ENCODE measurements at places on chromosomes 4 and X.

DNA sequence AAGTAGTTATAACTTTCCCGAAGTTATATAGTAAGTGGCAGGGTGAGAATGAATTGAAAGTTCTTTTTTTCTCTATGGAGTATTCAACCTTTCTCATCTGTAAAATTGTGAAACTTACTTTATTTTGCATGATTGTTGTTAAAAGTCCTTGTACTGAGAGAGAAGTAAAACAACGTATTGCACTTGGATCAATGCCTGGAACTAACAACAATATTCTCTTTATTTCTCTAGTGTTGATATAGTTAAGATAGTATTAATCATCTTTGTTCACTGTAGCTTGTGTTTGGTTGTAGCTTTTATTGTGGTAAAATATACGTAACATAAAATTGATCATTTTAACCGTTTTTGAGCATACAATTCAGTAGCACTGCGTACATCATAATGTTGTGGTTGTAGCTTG is 48.7 kb downstream of the STIM2 start:
- no peak for DNase-seq

GRCh38 chr4:111652986-111653385 is 492.3 kb upstream of the FAM241A start:
- DNase-seq = no peak

DNA sequence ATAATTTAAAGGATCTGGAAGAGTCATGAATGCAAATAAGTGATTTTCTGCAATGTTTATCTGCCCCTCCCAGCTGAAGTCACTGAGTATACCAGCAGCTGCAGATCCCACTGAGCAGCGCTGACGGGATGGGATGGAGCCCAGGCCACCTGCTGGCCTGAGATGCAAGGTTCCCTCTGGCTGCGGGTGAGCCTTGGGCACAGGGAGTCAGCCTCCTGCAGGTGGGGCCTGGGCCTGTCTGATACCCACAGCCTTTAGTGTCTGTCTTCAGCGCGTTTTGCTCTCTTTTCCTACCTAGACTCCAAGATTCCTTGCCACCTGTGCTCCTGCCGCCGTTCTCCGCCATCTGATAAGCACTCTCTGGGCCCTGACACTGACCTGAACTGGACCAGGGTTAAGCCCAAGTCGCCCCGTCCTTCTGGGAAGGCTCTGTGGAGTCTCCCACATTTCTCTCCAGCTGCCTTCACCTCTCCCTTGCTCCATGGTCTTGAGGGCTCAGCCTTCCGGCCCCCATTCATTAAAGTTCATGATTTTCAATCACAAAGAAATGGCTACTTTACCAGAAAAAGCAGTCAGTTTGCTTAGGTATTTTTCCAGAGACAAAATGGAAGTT is 223.1 kb upstream of the FAT1 start:
- DNase-seq = no peak

GRCh38 chr4:158282252-158282651 is 72.0 kb downstream of the TMEM144 start:
- DNase-seq = no peak

- DNase-seq = no peak
Observed at GRCh38 chrX:28472926-28473325, 114.3 kb upstream of the IL1RAPL1 start.

DNA sequence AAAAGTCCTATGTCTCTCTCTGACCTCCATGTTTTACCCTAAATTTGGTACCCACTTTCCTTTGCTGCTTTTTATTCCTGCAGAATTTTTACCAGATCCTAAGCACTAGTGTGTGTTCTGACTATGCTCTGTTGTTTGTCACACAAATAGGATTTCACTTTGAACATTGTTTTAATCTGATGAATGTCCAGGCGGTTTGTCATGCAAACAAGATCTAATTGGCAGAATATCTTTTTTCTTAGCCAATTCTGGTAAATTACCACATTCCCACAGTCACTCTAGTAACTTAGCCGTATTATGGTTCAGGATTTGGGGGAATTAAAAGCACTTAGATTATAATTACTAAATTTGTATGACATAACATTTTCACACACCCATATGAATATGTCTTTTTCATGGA is 557.2 kb upstream of the BOD1L1 start:
- DNase-seq = no peak

- no peak for DNase-seq
Observed at GRCh38 chr4:48254381-48255071, 15.1 kb downstream of the TEC start.

Data from activated CD4-positive, alpha-beta T cell treated with anti-CD3 and anti-CD28 coated beads, Interleukin-10, Interleukin-2, amounts not matched to agents 100 ng/mL and 50 ng/mL, durations not matched to agents 16 hours and 8 hours (primary cell).